ENCODE measurements at places on chromosomes 1 and 21.
A peak's percentile ranks its signal among the peaks of the same experiment; 100 is the strongest.

GRCh38 chr1:71094913-71095312 is 14.1 kb upstream of the ZRANB2 start:
- DNase-seq: no peak

DNA sequence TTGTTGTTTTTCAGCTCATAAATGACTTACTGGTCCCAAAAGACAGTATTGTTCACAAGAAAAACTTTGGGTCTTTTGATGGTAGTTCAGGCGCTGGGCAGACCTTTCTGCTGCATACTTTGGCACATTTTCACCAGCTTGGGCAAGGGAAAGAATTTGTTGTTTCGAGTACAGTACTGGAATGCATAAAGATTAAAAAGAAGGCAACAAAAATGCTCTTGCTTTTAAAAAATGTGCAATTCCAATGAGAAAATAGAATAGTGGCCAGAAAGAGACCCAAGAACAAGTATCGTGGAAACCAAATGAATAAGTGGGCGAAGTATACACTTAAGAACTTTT is 56.0 kb downstream of the CLIC6 start:
- no peak for DNase-seq

DNA sequence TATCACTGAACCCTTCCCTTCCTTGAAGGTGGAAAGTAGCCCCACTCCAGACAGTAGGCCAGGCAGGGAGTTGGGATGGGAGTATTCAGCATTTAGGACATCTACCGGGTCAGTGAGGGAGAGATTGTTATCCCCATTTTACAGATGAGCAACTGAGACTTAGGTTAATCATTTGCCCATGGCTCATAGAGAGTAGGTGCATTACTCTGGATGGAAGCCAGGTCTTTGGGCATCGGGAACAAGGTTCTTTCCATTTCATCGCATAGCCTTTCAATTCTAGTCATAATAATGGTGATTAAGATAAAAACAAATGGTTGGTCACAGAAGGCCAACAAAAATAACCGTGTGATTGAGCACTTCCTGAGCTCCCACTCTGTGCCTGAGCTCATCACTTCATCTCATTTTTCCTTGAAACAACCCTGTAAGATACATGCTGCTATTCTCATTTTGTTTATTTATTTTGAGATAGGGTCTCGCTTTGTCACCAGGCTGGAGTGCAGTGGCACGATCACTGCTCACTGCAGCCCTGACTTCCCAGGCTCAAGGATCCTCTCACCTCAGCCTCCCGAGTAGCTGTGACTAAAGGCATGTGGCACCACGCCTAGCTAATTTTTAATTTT is 64.8 kb downstream of the NAV1 start:
- DNase-seq: no peak

DNA sequence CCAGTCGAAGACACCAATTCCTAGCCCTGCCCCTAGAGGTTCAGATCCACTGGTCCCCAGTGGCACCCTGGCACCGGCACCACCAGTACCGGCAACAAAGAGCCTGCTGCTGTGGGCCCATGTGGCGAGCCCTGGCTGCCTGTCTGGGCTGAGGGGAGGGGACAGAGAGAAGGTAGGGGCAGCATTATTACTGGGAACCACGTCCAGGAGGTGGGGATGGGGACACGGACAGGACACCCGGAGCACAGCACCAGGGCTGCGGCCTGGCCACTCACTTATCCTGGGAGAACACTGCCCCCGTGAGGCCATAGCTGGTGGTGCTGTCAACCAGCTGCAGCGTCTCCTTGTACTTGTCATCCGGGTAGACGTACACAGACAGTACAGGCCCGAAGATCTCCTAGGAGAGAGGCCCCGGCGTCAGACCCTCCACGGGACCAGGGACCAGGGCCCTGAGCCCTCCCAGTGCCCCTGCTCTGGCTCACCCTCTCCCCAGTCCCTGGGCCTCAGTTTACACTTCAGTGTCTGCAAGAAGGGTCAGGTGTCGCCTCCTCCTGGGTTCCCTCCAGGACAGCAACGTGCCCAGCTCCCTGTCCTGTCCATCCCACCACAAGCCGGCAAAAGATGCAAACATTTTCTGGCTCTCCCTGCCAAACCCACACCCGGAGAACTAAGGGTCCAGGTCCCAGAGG is 15.8 kb upstream of the TAS1R2 start:
- DNase-seq: peak; percentile 75

GRCh38 chr1:33029209-33029608 is 7.5 kb downstream of the AK2 start:
- no peak for DNase-seq

GRCh38 chr1:160460214-160460642 is 59.9 kb downstream of the VANGL2 start:
- no peak for DNase-seq

DNA sequence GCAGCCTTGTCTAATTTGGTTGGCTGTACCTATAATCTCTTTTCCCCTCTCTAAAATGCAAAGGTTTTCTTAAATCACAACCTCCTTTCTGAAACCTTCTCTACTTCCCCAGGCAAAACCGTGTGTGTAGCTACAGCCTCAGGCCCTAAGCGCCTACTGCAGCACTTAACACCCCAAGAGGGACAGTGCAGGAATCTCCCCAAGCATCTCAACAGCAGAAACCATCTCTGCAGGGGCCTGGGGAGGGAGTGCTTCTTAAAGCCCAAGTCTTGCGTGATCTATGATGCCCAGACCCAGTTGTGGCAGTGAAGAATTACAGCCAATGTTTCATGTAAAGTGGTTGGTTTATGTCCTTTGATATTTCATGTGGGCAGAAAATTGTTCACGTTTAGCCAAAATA is 159.3 kb downstream of the DSCAM start:
- DNase-seq: no peak

GRCh38 chr1:246755419-246755818 is 31.2 kb downstream of the SCCPDH start:
- no peak for DNase-seq

DNA sequence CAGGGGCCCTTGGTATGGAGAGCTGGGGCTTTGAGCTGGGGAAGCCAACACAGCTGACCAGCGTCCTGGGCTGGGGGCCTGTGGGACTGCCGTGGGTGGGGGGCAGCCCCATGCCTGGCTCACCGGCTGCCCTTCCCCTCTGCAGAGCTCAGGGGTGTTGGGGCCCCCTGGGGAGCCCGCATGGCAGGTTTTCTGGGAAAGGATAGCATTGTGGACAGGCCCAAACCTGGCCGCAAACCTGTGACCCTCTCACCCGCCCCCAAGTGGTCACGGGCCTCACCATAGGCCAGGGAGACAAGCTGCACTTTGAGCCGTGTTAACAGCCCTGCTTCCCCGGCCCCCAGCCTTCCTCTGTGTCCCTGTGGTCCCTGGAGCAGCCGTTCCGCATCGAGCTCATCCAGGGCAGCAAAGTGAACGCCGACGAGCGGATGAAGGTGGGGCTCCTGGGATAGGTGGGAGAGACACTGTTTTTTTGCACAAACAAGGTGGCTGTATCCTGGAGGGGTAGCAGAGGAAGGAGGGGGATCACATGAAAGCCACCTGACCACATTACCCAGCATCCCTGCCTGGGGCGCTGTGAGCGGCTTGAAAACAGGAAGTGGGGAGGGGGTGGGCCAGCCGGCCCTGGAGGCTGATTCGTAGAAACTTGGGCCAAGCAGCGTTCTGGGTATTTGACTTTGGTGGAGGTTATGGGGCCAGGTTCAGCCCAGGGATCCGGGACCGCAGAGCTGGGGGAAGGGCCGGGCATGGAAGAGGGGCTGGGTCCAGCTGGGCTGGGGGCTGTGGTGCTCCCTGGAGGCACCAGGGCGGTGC is 65.9 kb downstream of the PIK3CD start:
- DNase-seq: peak; percentile 49

DNA sequence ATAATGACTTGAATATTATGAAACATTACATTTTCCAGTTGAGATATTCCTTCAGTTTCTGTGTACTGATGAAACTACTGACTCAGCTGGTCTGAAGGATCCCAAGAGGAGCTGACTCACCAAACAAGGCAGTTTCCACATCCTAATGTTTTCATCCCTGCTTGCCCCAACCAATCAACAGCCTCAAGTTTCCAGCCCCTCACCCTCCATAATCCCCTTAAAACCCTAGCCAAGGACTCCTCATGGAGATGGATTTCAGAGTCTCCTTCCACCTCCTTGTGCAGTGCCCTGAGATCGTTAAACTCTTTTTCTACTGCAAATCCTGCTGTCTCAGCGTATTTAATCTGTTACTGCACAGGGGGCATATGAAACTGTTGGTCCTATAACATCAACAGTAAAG is 83.1 kb upstream of the HAO2 start:
- no peak for DNase-seq

DNA sequence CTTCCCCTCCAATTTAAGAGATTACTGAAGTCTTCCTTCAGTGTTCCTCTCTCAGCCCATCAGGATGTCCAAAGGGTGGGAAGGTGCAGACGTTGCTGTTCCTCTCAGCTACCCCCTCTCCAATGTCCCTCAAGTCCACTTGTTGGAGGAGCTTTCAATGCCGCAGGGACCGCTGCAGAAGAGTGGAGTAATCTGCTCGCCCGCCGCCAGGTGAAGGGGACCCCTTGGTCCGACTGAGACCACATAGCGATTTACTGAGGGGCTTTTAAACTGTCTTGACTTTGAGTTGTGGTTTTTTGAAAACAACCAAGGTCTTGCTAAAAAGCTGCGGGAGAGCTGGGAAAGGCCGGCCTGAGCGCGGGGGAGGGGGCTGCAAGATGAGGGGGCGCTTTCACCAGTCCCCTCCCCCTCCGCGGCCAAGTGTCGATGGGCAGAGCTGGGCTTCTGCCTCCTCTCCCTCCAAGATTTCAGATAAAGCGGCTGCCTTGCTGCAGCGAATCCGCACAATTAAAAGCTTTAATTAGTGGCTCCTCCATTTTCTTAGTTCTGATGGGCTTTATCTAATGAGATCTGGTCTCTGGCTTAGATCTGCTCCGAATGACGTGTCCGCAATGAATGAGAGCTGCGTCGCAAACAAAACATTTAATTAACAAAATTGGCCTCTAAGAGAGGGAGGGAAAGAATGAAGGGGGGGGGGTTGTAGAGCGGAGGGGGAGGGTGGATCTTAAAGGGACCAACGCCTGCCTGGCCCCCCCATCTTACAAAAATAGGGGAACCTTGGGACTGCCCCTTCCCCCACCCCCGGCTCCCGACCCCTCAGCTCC is 5.9 kb downstream of the LMO4 start:
- DNase-seq: no peak
